ENCODE measurements at places on chromosomes 4 and X.

GRCh38 chrX:8083286-8083685, 87.8 kb downstream of the VCX2 start:
- no peak for DNase-seq

GRCh38 chrX:15564981-15565579, 35.7 kb downstream of the ACE2 start:
- DNase-seq: no peak

DNA sequence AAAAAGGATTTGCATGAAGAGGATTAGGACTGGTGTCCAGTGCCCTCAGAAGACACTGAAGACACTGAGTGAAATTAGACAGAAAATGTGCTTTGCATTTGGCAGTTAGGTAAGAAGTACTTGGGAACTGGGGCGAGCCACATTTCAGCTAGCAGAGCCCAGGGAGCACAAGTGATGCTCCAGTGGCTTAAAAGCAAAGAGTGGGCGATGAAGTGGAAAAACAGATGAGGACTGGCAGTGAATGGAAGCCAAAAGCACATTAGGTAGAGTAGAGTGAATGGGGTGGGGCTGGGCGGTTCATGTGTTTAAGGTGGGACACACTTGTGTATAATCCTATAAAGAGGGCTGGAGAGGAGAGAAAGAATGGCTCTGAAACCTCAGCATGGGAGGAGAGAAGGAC, 18.4 kb downstream of the DCLK2 start:
- DNase-seq: no peak

DNA sequence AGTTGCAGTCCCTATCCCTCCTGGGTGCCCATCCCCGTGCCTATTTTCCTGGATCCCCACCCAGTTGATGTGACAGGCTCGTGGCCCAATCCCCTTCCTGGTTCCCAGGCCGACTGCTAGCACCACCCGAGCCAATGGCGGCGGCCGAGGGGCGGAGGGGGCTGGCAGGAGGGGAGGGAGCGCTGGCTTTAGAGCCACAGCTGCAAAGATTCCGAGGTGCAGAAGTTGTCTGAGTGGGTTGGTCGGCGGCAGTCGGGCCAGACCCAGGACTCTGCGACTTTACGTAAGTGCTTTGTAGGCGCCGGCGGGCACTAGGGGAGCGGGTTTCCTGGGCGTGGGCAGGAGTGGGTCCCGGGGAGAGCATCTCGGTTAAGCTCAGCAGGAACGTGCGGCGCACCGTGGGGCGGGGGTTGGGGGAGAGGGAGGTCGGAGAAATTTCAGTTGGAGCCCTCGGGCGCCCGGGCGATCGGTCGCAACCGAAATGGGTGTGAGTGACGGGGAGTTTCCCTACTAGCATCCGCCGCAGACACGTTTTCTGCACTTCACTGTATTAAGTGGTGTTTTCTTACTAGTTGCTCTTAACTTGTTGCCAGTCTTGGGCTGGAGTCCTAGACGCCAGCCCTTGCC, at the start of gene PLS3:
Gene PLS3, plus strand, starts transcription at position 197 of the 627 bp plus-strand sequence. CDS start 49,077 bp downstream, outside the sequence.
- no peak for DNase-seq

GRCh38 chr4:26942871-26943270, 82.2 kb downstream of the STIM2 start:
- no peak for DNase-seq

DNA sequence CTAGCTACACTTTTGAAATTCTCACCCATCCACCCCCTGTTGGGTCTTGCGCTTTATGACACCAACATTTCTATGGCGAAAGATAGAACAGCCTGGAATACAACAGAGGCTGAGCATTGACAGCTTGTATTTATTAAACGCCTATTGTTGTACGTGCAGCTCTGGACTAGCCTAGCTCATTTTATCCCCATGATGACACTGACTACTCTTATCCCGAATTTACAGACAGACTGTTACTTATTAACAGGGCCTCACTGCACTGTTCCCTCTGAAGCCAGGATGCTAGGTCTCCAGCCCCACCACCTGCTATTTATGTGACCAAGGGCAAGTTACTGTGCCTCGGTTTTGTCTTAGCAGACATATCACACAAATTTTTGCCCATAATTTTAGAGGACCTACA, 1.0 kb upstream of the RFC1 start:
- no peak for DNase-seq

GRCh38 chrX:19799319-19800182, 87.8 kb downstream of the SH3KBP1 start:
- DNase-seq: no peak

GRCh38 chr4:180650273-180650672, 1592.9 kb upstream of the TENM3 start:
- no peak for DNase-seq

DNA sequence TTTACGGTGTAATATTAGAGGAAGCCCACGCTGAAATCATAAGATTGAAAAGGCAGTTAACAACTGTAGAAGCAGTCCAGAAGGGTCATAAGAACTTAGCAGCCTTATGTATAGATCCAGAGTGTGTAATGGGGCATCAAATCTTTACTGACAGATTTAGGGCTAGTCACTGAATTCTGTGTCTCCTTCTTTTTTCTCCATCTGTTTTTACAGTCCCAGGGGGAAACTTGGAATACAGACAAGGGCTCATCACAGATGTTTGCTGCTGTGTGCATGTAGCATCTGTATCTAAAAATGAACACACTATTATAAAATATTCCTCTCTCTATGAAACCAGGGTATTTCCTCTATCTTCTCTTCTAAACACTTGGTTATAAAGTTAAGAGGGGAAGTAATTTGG, 43.9 kb downstream of the CYSLTR1 start:
- DNase-seq: no peak

DNA sequence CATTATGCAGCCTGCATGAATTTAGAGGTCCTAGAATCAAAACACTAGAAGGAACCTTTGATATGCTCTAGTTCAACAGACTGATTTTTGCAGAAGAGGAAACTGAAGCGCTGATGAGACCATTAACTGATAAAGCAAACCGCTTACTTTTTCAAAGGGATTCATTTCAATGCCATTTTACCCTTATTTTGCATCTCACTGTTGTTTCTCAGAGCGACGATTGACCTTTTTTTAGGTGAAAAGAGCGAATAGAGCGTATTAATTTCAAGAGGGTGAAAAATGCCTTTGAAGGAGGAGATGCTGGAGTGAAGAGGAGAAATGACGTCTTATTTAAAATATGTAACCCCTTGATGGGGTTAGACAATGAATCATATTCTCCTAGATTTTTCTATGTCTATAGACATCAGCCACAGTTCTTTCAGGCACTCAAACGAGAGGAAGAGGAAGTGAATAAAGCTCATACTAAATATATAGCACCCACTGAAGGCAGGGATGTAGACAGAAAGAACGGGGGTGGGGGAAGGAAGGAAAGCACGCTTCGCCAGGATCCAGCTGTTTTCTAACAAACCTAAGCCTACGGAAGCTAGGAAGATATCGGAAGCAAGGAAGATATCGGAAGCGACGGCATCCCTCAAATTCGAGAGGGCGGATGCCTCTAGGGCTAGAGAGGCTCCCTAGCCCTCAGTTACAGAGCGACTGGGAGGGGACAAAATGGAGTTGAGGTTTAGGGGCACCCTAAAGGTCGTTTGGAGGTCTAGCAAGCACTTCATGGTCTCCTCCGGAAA, 848 bp downstream of the ACSL4 start:
- peak; percentile 58 for DNase-seq

- DNase-seq: no peak
Measured at GRCh38 chr4:144316869-144317268, 176.4 kb upstream of the GYPA start.

GRCh38 chrX:16138108-16138427, 14.7 kb downstream of the GRPR start:
- DNase-seq: no peak

DNA sequence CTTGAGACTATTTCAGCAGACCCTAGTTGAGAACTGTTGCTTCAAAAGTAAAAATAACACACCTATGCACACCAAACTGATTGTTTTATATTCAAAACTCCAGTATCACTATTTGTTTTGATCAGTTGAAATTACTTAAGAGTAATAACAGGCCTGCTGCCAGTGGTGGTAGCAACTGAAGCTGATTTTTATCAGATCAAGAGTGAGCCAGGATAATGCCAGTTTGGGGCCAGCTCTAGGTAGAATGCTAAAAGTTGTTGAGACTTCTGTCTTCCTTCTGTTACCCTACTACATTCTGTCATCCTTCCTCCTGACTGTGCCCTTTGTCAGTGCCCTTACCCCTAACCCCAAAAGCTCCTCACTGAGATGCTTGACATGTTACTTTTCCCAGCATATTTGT, 228.7 kb upstream of the SPRY1 start:
- no peak for DNase-seq

- no peak for DNase-seq
Measured at GRCh38 chr4:41057467-41057866, 156.9 kb downstream of the APBB2 start.

GRCh38 chr4:45629717-45630116, 494.1 kb downstream of the GABRG1 start:
- DNase-seq: no peak

DNA sequence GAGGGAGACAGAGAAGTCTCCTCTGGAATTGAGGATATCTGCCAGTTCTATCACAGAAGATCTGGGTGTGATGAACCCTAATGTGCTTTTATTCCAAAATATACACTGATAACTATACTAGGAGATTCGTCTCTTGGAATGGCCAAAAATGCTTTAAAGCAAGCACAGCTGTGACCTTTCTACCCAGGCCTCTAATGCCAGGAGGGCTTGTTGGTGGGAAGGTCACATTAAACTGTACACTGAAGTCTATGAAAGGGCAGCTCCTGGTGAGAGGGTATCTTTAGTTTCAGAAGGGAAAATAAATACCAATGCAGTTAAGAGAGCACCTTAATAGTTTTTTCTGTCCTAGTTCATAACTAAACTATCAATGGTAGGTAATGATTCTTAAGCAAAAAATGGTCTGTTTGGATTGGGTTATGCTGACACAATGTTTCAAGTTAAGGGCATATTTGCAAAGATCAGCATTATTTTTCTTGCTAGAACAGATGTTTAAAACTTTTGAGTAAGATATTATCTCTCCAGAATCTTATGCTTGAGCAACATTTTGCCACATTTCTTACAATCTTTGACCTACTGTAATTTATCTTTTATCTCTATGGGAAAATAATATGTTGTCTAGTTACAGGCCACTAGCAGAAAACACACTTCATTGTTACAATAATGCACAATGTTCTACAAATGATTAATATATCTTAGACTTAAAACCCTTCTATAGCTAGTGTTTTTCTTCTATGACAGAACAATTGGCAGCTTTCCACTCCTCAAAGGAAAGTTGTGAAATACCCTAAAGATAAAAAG, 59.6 kb downstream of the SEC24D start:
- DNase-seq: no peak

GRCh38 chr4:56803471-56803870, 18.0 kb downstream of the SPINK2 start:
- DNase-seq: no peak

GRCh38 chr4:14520171-14520570, 482.1 kb upstream of the CPEB2 start:
- DNase-seq: no peak

DNA sequence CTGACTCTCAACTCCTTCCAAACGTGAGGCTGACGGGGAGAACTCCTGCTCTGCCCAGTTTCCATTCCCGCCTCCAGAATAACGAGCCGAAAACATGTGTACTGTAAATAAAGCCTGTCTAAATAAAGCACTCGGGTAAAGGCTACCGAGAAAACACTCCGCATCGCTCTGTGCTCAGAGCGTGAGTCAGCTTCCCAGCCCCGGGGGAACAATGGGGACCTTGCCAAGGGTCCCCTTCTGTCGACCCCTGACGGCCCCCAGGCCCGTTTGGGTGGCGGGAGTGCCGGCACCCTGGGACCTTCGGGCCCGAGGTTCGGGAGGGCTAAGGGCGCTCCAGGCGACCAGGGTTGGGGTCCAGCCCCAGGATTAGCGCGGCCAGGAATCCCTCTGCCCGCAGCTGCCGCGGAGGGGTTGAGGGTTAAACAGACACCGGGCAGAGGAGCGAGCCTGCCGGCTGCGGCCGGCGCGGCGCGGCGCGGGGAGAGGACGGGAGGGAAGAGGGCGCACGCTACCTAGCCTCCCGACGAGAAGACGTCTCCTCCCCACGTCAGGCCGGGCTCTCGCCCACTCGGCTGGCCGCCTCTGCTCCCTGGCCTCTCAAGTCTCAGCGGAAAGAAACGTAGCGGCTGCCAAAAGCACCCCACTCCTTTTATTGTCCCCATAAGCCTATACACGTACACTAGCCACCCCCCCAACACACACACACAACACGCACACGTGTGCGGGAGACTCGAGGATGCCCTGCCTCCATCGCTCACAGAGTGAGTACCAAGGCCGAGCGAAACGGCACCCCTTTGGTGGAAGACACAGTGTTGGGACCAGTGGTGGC, 85.5 kb downstream of the BCOR start:
- DNase-seq: peak; percentile 62

GRCh38 chrX:9390121-9390520, 74.7 kb upstream of the TBL1X start:
- DNase-seq: no peak

DNA sequence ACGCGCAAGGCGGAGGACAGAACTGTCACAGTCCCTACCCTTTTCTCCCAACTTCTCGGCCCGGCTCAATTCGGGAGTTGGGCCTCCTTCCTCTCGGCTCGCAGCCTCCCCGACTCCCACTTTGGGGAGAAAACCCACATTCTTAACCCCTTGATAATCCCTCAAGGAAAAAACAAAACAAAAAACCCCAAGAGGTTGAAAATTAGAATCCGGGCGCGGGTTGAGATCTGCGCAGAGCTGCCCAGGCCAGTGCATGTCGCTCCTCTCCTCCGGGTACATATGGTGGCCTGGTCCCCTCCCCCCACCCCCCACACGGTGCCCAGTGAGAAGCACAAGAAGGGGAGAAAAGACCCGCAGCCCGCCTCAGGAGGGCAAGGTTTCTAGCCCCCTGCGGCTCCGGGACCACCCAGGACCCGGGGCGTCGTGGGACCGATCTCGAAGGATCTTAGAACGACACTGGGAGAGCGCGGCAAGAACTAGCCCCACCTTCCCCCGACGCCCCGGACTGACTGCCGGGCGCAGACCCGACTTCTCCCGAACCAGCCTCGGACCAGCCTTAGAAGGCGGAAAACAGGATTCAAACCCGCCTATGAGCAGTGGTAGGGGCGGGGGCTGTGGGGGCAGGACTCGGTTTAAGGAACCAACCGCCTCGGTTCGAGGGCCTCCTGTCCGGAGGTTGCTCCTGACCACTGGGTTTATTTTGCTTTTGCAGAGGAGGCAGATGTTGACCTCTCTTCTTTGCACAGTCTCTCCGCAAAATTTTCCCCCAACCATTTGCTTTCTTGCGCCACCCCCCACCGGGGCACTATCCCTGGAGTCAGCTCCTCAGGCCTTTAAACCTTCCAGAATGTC, 2.5 kb upstream of the PDGFRA start:
- DNase-seq: no peak

All from stimulated activated effector memory CD8-positive, alpha-beta T cell treated with anti-CD3 and anti-CD28 coated beads, Interleukin-12 subunit alpha, Interleukin-12 subunit beta, amount 100 ng/mL, for 72 hours (primary cell).